ENCODE measurements at places on chromosomes 6 and 20. TPM values are rescaled to one million over a fixed set of nuclear protein-coding genes. Genes with fewer than 3 reads are reported as not detected.

FNDC1 gene
- 59.6 TPM for total RNA-seq

SLC17A1 gene
- not detected for total RNA-seq

RNF144B gene
- total RNA-seq: 24.4 TPM

KCNB1 gene
- 2.4 TPM for total RNA-seq

THEMIS gene
- 0.10 TPM for total RNA-seq

ZMYND8 gene
- 15.6 TPM for total RNA-seq

TCP11 gene
- 0.30 TPM for total RNA-seq

HUS1B gene
- total RNA-seq: 1.1 TPM

RSPH9 gene
- total RNA-seq: 0.30 TPM

E2F1 gene
- total RNA-seq: 3.7 TPM

CDH4 gene
- total RNA-seq: 0.10 TPM

LTB gene
- 1.6 TPM for total RNA-seq

CCM2L gene
- 3.0 TPM for total RNA-seq

ARMC12 gene
- not detected for total RNA-seq

DEFB113 gene
- total RNA-seq: not detected

SYNGAP1 gene
- 8.8 TPM for total RNA-seq

SYCP2L gene
- 4.9 TPM for total RNA-seq

ZBTB2 gene
- total RNA-seq: 9.3 TPM

CYP24A1 gene
- 1.3 TPM for total RNA-seq
